Stimulated activated CD8-positive, alpha-beta memory T cell treated with anti-CD3 and anti-CD28 coated beads, Interleukin-7, amount 100 ng/mL, for 24 hours (primary cell): ENCODE measurements at places on chromosomes 6 and 20.

DNA sequence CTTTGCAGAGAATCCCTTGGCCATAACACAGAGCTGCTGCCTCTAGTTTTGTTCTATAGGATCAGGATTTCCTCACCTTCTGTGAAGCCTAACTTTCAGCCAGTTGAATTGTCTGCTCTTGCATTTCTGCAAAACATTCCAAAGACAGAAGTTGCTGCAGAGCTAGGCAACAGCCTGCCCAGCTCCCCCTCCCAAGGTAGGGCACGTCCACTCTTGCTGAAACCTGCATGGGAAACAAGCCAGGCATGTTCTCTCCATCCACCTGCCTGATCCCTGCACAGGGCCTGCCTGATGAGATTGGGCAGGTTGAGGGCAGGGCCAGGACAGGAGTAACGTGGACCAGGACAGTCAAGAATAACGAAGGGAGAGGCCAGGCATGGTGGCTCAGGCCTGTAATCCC lies 58.9 kb upstream of the NAA20 start:
- no peak for DNase-seq

DNA sequence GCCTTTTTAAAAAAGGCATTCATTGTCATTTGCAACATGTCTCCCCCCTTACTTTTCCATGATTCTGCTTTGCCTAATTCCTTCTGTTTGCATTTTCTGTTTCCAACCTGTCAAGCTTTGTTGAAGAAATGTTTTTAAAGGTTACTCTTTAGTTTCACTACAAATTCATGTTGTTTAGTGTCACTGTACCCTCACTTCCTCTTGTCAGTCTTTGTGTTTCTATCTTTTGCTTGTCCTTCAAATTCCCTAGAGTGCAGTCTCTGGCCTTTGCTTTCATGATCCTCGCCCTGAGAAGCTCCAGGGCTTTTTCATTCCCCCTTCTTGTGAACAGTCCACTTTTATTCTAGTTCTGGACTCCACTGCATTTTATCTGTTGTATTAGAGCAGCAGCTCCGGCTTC lies 90.6 kb downstream of the MAP3K4 start:
- DNase-seq: no peak

GRCh38 chr20:8401556-8401955 lies 269.5 kb downstream of the PLCB1 start:
- no peak for DNase-seq

DNA sequence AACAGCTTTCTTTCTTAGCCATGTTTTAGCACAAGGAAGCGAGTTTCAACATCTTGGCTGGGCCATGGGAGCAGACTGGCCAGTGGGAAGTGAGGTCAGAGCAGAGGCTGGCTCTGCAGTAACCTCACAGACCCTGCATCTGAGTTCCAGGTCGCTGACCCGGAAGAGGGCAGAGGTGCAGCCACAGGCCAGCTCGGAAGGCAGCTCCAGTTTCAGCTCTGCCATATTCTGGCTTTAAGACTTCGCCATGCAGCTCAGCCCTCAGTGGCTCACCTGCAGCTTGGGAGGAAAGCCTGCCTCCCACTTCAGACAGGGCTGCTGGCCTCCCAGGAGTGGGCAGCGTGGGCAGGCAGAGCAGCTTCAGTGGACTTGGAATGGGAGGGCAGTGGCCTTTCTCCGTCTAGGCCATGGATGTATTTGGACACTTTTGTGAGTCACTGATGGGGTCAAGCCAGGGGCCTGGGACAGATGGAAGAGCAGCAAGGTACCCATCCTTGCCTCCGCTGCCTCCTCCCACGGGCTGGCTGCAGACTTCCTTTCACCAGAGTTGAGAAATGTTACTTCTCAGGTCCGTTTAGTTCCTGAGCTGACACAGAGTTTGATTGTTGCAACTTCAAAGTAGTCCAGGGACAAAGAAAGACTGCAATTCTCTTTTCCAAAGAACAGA lies 18.5 kb downstream of the CST8 start:
- no peak for DNase-seq

DNA sequence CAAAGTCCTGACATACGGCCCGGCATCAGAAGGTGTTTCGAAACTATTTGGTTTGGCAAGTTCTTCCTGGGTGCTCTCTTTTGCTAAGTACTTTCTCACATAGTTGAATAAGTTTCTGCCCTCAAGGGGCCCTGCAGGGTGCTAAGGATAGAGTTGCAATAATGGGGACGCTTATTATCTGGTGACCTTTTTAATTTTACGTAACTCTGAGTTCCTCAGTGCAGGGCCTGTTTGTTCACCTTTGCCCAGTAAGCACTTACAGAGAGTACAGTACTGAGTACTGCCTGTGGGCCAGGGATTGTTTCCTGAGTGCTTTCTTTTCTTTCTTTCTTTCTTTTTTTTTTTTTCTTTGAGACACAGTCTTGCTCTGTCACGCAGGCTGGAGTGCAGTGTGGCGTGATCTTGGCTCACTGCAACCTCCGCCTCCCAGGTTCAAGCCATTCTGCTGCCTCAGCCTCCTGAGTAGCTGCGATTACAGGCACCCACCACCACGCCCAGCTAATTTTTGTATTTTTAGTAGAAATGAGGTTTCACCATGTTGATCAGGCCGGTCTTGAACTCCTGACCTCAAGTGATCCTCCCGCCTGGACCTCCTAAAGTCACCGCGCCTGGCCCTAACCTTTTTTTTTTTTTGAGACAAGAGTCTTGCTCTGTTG lies 4.5 kb upstream of the PXMP4 start:
- no peak for DNase-seq

GRCh38 chr6:139736325-139736906 lies 362.0 kb upstream of the CITED2 start:
- DNase-seq: no peak

DNA sequence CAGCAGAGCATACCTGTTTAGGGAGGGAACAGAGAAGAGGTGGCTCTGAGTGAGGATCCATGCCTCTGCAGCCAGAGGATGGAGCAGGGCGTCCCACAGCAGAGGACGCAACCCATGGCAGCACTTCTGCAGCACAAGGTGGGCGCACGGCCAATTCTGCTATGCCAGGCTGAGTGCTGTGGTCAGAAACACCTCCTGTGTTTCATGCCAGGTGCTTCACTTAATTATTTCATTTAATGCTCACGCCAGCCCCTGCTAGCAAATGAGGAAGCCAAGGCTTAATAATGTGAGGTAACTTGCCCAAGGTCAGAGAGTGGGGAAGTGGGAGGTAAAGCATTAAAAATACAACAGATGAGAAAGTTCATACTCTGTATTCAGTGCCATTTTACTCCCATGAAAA lies 68.5 kb upstream of the PTGIS start:
- no peak for DNase-seq

DNA sequence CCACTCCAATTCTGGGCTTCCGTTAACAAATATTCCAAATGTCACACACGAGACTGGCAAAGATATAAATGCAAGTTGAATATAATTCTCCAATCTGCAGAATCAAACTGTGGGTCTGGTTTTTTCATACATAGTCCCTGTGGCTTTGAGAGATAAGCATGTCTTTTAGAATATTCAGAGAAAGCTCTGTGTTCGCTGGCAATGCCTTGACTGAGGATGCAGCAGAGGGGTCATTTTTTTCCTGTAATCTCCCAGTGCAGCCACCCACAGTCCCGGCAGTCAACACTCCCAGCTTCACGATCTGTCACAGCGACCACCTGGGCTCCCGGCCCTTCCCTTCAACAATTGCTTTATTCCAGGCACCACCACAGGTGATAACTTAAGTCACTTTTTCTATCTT lies 30.5 kb downstream of the MUC22 start:
- no peak for DNase-seq

- DNase-seq: no peak
Observed at GRCh38 chr6:129679758-129680157, 30.2 kb downstream of the ARHGAP18 start.

GRCh38 chr6:93786474-93787330 lies 367.3 kb upstream of the EPHA7 start:
- no peak for DNase-seq

DNA sequence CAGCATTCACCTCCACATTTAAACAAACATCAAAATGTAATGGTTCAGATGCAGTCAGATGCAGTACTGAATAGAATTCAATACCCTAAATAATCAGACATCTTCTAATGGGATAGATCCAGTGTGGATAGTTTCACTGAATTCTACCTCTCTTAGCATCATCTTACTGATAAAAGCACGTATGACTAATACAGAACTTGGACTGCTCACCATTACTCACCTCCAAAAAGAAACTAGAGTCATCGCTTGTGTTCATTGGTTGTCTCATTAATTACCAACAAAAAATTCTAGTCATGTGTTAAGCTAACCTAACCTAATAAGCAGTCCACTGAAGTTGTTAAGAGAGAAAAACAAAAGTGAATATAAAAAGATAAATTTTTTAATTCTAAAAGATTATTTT lies 165.9 kb upstream of the IRAK1BP1 start:
- no peak for DNase-seq

DNA sequence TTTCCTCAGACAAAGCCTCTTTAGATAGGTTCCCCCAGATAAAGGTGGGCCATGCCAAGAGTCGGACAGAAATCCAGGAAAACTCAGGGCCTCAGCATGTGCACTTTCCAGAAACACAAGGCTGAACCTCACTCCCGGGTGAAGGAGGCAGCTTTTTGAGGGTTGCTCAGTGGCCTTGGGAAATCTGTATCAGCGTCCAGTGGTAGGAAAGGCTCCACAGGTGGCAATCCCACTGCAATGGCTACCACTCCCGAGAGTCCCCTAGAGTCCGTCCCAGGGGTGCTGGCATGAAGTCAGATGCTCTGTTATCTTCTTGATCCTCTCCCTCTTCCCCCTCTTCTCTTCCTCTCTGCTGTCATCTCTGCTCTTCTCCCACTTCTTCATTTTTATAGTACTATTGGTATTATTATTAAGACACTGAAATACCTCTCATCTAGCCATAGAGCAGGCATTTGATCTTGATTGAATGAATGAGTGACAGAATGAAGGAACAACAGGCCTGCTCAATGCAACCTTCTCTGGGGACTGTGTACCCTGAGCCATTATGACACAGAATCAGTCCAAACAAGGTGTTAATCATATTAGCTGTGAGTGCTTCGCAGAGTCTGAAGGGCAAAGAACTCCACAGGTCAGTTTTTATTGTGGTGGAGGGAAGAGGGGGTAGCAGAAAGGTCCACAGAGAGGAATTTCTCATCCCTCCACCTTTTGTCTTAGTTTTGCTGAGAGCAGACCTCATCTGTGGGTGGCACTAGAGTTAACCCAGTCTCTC lies 13.3 kb downstream of the SLC22A1 start:
- DNase-seq: no peak

GRCh38 chr6:110345025-110345424 lies 13.1 kb downstream of the METTL24 start:
- no peak for DNase-seq

GRCh38 chr20:62564456-62565245 lies 77.7 kb upstream of the SLCO4A1 start:
- DNase-seq: no peak

DNA sequence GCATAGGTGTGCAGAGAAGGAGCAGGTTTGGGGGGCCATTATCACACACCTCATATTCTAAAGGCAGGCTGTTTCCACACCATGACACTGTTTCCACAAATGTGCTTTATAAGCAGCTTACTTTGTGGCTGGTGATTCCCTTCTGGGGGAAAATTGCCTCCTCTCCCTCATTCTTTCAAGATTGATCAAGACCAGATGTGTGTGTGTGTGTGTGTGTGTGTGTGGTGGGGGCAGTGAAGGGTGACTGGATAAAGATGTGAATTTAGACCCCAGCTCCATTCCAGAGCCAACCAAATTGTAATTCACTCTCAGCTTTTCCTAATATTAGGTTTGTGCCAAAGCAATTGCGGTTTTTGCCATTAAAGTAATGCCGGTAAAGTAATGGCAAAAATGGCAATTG lies 45.6 kb downstream of the EDN3 start:
- DNase-seq: no peak

DNA sequence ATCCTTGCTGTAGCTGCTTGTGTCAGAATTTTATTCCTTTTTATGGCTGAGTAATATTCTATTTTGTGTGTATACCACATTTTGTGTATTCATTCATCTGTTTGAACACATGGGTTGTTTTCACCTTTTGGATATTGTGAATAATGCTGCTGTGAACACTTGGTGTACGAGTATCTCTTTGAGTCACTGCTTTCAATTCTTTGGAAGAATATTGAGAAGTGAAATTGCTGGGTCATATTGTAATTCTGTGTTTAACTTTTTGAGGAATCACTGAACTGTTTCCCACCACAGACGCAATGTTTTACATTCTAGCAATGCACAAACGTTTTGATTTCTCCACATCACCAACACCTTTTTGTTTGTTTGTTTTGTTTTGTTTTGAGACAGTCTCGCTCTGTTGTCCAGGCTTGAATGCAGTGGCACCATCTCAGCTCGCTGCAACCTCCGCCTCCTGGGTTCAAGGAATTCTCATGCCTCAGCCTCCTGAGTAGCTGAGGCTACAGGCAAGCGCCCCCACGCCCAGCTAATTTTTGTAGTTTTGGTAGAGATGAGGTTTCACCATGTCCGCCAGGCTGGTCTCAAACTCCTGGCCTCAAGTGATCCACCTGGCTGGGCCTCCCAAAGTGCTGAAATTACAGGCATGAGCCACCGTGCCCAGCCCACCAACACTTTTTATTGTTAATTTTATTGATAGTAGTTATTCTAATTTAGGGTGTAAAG lies 21.7 kb downstream of the CPXM1 start:
- no peak for DNase-seq

GRCh38 chr6:141470810-141471209 lies 661.9 kb upstream of the GJE1 start:
- DNase-seq: no peak

- no peak for DNase-seq
Observed at GRCh38 chr20:13659288-13659687, 20.6 kb upstream of the TASP1 start.

DNA sequence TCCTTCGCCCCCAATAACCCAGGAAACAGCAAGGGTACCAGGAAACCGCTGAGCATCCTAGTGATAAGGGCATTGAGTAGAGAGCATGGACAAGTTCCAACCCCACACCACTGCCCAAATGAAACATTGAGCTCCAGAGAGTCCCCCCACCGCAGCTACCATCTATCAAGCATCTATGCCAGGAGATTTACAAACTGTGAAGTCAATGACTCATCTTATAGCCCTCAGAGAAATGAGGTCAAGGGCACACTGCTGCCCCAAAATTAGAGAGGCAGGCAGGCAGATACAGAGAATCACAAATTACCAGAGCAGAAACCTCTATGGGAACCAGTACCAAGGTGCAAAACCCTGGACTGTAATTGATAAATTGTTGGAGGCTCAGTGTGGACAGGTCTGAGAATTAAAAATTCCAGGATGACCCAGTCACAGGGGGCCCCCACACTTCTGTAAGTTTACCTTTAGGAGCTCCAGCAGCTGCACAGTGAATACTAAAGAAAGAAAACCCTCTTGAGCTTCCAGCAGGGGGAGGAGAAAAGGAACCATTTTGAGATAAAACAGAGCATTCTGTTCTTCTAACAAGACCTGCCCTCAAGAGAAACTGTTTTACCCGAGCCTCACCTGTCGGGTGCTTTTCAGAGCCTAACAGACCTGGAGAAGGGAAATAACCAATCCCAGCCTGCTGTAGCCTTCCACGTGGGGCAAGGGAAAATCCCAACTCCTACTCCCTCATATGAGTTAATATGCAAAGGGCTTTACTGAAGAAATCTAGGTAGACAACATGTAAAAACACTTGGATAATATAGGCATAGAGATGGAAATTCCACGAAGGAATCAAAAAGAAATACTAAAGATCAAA lies 118.0 kb upstream of the ARID1B start:
- DNase-seq: no peak
